ENCODE measurements at places on chromosomes 3 and 15.

DNA sequence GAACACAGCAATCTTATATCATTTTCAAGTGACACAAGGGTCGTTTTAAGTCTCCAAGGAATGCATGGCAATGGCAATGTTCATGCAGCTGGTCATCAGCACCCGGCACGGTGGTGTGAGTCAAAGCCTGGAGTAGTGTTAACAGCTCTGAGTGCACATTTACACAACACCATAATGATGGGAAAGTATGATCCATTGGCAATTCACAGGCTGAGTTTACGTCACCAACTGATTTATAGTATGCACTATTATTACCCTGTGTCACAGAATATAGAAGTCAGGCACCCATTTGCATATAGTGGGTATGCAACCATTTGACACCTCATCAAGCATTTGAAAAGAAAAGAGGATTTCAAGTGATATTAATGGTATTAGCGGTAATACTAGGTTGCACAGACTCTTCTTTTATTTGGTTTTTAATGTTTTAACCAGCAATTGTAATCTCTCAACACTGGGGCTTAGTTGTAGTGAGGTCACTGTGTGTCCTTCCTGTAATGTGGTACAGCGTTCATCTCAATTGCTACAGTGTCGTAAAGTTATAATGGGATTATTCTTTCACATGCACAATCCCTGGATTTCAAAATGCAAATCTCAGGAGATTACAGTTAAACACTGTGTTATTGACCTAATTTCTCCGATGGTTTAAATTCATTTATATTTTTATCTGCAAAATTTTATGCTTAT is 113.8 kb downstream of the C3orf38 start:
- DNase-seq, result no peak

GRCh38 chr15:39332846-39333245 is 248.0 kb upstream of the THBS1 start:
- no peak for DNase-seq

DNA sequence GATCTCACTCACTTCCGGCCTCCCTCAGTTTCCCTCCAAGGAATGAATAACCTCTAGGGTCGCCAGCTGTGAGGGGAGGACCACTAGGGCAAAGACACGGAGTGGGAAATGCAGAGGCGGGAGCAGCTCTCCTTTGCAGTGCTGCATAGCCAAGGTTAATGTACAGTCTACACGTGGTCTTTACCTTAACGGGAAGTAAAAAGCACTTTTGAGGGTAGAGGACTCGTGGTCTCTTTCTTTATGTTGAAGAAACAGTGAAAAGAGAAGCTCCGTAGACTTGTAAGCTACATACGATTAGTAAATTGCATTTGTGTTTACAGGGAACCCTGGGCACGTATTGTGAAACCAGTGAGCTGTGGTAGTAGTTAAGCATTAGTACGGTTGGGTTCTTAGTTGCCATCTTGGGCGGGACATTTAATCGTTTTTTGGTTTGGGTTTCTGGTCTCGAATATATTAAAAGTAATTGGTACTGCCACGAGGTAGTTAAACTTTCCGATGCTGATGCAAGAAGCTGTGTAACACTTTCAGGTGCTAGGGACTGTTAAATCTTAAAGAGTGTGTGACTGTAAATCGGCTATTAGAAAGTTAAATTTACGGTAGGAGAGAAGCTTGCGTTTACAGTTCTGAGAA is 828 bp downstream of the U2SURP start:
- DNase-seq, result no peak

DNA sequence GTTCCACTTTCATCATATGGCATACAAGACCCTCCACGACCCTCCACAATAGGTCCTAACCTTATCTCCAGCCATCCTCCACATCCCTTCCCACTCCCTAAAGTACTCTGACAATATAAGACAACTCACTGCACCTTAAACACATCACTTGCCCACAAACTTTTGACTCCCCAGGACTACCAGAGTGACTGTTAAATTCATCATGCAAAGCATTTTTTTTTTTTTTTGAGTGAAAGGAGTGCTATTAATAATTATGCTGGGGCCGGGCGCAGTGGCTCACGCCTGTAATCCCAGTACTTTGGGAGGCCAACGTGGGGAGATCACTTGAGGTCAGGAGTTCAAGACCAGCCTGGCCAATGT is 55.8 kb downstream of the OSBPL10 start:
- DNase-seq, result no peak

DNA sequence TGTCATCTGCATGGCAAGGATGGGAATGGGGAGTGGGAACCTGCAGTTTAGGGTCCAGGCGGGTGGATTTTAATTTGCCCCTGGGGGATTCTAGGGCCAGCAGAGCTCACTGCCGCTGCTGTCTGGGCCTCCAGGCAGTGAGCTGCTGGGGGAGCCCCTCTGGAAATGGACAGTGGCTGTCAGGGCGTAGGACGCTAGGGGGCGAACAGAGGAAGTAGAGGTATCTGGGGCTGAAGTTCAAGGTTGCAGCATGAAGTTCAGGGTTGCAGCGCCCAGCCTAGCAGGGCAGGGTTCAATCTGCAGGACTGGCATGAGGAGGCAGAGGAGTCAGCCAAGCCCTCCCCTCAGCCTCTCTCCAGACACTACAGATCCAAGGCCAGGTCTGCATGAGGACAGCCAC is 49.5 kb downstream of the APBA2 start:
- DNase-seq, result peak; percentile 70

DNA sequence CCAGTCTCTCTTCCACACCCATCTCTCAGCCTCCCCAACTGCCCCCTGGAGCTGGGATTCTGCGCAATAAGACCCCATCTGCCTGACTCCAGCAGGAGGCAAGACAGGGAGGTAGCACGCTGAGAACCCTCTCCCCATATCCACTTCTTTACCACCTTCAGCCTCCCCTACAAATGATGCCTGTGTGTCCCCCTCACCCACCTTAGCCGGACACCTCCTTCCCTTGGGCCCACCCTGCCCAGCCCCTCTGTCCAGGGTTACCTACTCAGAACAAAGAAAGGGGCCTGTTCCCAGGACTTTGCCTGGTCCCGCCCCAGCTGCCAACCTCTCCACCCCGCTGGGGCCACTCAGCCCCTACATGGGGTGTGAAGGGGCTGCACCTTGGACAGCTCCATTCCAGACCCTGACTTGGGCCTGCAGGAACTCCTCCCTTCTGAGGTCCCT is 40.8 kb upstream of the ATP2B2 start:
- DNase-seq, result no peak

DNA sequence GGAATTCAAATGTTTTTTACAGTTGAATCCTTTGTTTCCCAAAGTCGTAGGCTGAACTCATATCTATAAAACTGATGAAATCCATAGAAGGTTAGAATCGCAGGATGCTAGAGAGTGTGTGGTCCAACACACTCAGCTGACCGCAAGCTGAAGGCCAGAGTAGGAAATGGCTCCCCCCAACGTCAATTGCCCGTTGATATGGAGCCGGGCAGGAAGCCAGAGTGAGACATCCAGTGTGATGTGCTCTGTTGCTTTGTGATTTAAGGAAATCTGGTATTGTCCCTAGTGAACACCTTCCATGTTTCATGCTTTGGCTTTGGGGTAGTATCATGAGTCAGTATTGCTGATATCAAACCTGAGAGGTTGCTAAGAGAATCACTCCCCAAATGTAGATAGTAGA is 5.8 kb upstream of the MEX3B start:
- no peak for DNase-seq

- peak; percentile 1 for DNase-seq
Measured at GRCh38 chr15:67174864-67175573, 79.4 kb downstream of the AAGAB start.

- peak; percentile 9 for DNase-seq
Measured at GRCh38 chr3:131503320-131503635, 507 bp upstream of the MRPL3 start.

DNA sequence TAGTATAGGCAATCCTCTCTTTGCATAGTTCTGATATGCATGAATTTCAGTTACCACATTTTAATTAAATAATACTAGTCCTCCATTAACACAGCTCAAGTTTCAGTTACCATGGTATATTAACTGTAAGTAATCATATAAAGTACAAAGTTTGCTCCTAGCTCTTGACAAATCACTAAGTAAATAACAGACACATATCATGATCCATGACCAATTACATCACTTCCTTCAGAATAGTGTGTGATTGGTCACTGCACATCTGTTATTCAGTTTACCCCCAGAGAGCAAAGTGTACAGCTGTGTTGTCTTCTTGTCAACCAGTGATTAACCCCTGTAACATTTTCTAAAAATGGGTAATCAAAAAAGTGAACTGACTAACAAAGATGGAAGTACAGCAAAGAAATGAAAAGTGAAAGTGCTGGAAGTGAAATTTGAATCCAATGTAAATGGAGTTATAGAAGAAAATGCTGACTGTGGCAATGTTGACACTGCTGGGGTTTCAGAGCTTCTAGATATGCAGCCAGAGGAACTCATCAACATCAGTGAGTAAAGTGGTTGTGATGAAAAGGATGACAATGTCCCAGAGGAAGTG is 30.2 kb upstream of the LEKR1 start:
- DNase-seq, result no peak

GRCh38 chr3:106428565-106428994 is 559.8 kb upstream of the CBLB start:
- DNase-seq, result no peak

DNA sequence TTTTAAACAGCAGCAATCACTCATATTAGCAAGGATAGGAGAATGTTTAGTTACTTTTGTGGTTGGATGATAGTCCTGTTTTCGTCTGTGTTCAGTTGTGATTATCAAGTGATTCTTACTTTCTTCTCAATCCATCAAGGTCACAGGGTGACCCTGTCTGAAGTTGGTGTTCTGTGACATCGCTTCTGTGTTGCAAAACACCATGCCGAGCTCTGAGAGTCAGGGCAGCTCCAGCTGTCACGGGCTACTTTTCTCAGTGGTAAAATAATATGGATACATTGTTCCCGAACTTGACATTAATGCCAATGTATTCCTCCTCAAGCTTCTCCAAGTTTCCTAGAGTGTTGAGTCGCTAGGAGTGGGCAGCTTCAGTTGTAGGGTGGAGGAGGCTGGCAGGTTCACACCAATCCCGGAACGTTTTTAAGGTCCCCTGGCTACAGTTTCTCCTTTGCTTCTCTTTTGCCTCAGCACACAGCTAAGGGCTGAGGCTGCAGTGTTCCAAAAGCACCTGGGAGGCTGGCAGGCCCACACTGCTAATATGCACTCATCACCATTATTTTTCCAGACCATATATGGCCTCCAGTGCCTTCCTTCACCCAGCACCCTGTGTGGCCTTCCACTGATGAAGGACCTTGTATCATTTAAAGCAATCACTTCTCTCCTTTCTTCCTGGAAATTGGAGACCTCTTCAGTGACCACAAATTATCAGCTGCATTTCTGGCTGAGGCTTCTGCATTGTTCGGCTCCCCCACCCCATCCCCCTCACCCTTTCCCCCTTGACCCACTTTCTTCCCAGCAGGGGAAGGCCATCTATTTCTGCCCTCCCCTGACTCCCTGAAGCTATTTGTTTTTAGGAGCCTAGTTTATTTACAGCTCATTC is 25.8 kb downstream of the COLQ start:
- no peak for DNase-seq

DNA sequence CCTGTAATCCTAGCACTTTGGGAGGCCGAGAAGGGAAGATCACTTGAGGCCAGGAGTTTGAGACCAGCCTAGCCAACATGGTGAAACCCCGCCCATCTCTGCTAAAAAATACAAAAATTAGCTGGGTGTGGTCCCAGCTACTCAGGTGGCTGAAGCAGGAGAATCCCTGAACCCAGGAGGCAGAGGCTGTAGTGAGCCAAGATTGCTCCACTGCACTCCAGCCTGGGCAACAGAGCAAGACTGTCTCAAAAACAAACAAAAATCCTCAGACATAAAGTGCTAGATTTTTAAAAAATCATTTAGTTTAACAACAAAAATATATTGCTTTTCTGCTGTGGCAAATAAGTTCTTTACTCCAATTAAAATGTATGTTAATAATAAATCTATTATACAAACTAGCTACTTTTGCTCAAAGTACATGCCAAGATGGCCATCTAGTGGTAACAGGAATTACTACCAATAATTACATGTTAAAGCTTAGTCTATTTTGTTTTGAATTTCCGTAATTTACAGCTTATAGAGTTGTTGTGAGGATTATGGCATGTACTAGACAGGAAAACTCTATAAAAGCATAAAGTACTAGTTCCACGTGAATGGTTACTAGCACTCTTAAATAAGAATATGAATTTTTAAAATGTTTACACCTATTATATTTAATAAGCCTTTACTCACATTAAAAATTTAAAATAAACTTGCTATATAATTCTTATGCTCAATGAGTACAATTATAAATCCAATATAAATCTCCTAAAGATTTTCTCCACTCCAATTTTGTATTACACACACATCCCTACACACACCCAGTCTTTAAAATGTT is 39.0 kb downstream of the GABPB1 start:
- no peak for DNase-seq

- DNase-seq, result no peak
Measured at GRCh38 chr15:94127006-94127405, 104.4 kb upstream of the MCTP2 start.

GRCh38 chr15:67135494-67135893 is 70.1 kb downstream of the SMAD3 start:
- no peak for DNase-seq

All from CD4-positive, alpha-beta T cell treated with Interleukin-17A for 4 hours (primary cell).